AML-193 (cell line): ENCODE measurements at places on chromosomes 4 and X.

GRCh38 chr4:149292425-149293007 is 523.1 kb downstream of the IQCM start:
- no peak for DNase-seq

GRCh38 chr4:13980317-13981310 is 353.1 kb upstream of the BOD1L1 start:
- no peak for DNase-seq

DNA sequence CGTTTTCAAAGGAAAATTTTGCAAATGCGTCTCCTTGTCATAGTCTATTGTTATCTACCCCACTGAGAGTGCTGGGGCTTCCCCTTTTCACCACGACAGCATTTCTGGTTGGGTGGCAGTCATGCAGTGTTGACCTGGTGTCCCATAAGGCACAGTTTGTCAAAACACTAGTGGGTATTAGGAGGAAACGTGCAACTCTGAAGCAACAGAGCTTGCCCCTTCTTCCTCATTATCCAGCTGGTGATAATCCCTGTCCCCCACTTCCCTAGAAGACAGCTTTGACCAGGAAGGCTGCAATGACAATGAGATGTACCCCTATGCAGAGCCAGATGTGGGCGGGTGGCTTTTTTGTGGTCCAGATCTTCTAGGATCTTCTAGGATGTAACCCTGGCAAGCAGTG is 1.8 kb downstream of the TBC1D1 start:
- DNase-seq = peak; percentile 44

GRCh38 chr4:153115322-153116290 is 88.6 kb upstream of the TRIM2 start:
- DNase-seq = peak; percentile 59

DNA sequence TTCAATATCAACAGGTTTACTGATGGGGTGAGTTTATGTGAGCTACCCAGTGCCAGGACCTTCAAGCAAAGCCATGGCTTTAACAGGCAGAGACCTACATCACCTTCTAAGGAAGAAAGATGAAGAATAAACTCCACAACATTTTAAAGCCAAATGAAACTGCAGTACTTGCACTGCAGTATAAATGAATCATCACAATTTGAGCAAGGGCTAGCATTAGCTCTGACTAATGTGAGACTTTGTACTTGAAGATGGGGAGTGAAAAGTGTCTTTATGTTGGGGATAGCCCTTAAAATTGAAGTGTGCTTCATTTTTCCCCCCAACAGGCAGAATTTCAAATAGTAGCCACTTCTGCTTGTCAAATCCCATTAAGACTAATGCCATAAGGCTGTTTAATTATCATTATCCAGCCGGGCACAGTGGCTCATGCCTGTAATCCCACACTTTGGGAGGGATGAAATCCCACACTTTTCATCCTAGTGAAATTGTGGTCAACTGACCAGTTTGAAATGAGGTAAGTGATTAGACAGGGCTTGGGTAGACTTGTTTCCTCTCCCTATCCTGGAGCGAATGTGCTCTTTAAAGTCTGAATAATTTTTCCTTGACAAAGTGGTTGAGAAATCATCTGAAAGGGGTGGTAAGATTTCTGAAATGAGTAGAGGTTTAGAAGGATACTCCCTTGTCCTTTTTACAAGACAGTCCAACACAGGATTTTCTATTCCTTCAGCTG is 27.2 kb upstream of the GPR34 start:
- DNase-seq = no peak

DNA sequence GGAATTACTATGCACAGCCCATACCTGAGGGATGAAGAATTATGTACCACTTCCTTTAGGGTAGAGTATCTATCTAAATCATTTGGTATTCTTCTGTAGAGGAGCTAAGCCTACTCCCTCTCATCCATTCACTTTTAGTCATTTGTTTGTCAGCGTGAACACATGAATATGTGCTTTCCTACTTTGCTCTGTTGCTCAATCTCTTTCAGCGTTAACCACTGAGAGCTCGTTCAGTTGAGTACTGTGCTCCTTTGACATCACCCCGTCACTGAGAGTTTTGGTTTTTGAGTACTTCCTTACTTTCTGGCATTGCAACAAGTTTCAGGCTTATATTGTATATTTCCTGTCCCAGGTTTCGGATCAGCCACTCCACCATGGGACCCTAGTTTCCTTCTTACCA is 700.6 kb downstream of the NLGN4X start:
- DNase-seq = no peak
